ENCODE measurements at places on chromosomes 1 and 21.

DNA sequence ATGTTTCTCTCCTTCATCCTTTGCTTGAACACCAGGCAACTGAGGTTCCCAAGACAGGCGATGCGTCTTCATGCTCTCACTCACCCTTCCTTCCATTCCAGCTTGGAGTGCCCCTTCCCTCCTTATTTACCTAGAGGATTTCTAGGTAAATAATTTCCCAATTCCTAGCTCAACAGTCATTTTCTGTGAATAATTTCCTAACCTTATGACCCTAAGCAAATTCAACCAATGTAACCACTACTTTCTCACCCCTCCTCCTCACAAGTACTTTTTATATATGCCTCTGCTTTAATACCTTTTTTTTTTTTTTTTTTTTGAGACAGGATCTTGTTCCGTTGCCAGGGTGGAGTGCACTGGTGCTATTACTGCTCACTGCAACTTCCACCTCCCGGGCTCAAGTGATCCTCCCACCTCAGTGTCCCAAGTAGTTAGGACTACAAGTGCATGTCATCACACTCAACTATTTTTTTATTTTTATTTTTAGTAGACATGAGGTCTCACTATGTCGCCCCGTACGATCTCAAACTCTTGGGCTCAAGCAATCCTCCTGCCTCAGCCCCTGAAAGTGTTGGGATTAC is 86.7 kb downstream of the USP24 start:
- DNase-seq: no peak

- no peak for DNase-seq
Observed at GRCh38 chr1:65011983-65012382, 45.6 kb upstream of the JAK1 start.

DNA sequence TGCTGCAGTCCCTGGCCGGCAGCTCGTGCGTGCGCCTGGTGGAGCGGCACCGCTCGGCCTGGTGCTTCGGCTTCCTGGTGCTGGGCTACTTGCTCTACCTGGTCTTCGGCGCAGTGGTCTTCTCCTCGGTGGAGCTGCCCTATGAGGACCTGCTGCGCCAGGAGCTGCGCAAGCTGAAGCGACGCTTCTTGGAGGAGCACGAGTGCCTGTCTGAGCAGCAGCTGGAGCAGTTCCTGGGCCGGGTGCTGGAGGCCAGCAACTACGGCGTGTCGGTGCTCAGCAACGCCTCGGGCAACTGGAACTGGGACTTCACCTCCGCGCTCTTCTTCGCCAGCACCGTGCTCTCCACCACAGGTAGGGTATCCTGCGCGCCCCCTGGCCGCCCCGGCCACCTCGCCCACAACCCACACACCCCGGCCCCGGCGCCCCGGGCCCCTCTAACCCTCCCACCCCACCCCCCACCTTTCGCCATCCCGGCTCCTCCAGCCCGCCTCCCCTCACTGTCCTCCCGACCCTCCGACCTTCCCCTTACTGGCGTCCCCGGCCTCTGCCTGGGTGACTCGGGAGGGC is 352 bp downstream of the KCNK1 start:
- DNase-seq: no peak

- DNase-seq: no peak
Observed at GRCh38 chr21:42848932-42849758, 30.2 kb downstream of the WDR4 start.

GRCh38 chr1:116262995-116263385 is 110.1 kb upstream of the ATP1A1 start:
- DNase-seq: no peak

DNA sequence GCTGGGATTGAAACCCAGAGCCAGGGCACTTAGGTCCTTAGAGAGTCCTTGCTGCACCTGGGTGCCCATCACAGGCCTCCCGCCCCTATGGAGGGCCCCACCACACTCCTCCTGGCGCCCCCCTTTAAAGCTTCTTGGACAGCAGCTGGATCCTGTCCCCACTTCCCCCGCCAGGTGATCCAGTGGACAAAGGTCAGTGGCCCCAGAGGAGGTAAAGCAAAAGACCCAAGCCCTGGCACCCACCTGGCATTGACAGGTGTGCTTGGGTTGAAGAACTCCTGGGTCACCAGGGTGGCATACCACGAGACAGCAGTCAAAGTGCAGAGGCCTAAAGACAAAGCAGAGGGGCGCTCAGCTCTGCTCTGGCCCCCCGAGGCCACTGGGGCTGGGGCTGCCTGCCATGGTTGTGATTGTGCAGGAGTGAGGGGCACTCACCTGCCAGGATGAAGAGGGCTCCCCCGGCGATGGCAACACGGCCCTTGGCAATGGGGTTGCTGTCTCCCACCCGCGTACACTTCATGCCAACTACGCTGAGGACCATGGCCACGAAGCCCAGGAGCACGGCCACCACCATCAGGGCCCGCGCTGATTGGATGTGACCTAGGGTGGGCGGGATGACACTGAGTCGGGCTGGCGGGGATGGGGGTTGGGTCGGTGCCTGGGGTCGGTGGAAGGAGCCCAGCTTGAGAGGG is 1.9 kb downstream of the CLDN19 start:
- no peak for DNase-seq

DNA sequence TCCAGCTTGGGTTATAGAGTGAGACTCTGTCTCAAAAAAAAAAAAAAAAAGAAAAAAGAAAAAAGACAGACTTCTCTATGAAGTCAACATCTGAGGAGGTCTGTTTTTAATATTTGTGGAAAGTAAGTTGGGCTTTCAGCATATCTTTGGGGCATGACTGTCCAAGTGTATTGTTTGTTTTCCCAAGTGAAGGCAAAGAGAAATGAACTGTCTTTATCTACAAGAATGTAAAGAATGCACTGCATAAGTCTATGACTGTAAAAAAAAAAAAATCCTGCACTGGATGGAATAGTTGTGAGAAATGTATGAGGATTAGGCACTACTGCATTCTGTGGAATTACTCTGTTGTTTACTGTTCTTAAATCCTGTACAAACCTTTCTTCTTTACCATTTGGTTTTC is 45.6 kb upstream of the TMEM61 start:
- DNase-seq: no peak

- DNase-seq: no peak
Observed at GRCh38 chr1:205045146-205045545, 2.1 kb downstream of the CNTN2 start.

GRCh38 chr21:46100020-46100419 is 2.1 kb downstream of the COL6A2 start:
- no peak for DNase-seq

DNA sequence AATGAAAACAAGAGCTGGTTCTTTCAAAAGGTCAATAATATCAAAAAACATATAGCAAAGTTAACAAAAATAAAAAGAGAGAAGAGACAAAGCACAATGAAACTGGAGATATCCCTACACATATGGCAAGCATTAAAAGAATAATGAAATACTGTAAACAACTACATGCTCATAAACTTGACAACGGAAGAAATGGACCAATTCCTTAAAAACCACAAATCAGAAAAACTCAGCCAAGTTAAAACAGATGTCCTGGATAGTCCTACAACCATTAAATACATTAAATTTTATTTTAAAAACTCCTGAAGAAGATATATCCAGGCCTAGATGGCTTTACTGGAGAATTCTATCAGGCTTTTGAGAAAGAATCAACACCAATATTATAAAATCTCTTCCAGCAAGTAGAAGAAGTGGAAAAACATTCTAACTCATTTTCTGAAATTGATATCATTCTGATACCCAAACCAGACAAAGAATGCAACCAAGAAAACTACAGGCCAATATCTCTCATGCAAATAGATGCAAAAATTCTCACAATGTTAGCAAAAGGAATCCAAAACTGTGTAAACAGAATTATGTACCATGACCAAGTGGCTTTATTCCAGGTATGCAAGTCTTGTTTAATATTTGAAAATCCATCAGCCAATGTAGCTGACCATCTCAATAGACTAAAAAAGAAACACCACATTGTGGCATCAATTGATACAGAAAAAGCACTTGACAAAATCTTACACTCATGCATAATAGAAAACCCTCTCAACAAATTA is 56.1 kb upstream of the LRRC7 start:
- no peak for DNase-seq

DNA sequence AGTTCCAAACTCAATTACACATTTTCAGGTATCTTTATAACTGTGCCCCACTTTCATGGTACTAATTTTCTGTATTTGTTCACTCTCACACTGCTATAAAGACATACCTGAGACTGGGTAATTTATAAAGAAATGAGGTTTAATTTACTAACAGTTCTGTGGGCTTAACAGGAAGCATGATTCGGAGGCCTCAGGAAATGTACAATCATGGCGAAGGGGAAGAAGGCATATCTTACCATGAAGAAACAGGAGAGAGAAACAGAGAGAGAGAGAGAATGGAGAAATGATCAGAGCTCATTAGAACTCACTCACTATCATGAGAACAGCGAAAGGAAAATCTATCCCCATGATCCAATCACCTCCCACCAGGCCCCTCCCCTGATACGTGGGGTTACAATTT is 874.1 kb upstream of the B3GALT2 start:
- no peak for DNase-seq

DNA sequence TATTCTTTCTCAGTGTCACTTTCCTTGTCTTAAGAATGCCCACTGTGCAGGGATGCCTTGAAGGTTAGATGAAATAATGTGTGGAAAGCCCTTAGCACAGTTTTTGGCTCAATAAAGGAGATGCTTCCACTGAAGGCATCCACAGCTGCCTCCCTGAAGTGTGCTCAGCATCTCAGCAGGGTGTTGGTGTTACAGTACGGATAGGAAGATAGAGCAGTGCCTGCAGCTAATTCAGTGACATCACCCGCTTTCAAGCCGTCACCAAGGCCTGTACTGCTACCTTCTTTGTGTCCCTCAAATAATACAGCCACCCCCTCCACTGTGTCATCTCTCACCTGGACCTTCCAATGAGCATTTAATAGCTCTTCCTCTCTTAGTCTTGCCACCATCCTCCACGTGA is 59.0 kb downstream of the NDUFS5 start:
- no peak for DNase-seq

- no peak for DNase-seq
Observed at GRCh38 chr1:16147156-16147926, 8.5 kb downstream of the EPHA2 start.

- DNase-seq: peak; percentile 42
Observed at GRCh38 chr1:147613506-147613905, 56.8 kb downstream of the ACP6 start.

DNA sequence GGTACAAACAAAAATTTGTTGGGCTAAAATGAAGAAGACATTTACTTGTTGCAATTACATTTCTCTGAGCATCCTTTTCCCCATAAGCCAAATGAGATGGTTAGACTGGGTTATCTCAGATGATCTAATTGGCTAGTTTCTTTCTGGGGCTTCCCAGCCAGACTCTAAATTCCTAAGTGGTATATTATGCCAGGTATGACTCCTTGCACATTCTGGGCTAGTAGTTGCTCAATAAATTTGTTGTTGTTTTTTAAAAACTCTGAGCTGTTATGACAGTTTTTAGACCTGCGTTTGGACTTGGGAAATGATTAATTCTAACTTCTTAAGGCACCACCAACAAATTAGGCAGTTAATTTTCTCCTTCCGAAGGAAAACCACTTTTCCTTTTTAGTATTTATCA is 66.1 kb downstream of the UCK2 start:
- no peak for DNase-seq

Measured in NCI-H187 treated with DMSO at 0.1 percent for 48 hours (cell line).